ENCODE measurements at places on chromosomes 12 and 14.

DNA sequence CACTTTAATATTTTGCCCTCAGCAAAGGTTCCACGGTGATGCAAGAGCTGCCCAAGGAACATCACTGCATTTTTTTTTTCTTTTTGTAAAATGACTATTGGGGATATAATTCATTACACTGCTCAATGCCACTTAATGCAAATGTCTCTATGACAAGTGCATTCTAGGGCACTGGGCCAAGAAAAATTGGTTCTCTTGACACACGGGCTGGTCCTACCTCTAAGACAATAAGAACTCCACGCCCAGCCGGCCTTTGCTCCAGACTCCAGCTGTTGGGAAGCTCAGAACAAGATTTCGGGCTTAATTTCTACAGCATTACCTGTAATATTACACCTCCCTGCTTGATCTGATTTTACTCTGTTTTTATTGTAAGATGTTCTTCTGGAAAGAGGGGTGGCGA, 48.8 kb upstream of the VRK1 start:
- DNase-seq = no peak

DNA sequence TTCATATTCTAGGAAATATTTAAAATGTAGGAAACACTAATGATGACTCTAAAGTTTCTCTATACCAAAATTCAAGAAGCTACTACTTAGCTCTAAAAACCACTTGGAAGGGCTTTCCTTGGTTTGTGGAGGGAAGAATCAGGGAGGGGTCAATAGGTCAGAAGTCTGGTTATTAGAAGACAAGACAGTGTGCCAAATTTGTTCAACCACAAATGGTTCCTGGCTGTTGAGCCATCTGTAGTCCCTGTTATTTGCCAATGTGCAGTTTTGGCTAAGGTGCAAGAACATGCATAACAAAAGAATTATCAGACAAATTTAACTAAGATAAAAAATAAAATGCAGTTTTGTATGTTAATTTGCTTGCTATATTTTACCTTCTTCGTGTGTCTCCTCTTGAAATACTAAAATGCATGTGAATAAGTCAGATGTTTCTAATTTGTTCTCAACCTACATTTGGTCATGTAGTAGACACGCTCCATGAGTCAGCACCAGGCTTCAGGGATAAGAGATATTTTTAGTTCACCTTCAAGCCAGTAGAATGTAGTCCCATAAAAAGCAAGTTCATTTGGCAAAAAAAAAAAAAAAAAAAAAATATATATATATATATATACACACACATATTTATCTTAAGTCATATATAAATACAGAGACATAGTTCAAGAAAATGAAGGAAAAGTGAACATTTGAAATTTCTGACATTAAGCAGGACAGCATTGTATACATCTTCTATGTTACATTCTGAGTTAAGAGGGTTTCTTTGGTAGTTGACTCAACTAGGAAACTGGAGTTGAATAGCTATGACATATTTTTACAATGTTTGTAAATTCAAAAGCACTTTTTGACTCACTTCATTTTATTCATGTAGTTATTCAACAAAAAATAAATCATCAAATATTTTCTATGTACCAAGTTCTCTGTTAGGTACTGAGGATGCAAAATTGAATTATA, 123.3 kb downstream of the KCNC2 start:
- no peak for DNase-seq

DNA sequence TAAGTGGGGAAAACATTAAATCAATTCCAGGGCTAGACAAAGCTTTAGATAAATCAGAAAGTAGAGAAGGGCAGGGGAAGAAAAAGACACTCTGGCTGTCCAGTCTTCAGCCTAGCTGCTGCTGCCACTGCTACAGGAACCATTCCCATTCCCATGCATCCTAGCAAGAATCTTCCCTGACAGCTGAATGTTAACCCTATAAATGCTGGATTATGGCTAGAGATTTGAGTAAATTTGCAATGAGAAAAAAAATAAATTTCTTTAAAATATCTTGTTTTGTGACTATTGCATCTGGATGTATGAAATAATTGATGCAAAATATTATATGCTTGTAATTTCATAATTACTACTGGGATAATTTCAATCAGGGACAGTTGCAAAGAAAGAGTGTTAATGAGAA, 15.0 kb upstream of the CDKN3 start:
- no peak for DNase-seq

DNA sequence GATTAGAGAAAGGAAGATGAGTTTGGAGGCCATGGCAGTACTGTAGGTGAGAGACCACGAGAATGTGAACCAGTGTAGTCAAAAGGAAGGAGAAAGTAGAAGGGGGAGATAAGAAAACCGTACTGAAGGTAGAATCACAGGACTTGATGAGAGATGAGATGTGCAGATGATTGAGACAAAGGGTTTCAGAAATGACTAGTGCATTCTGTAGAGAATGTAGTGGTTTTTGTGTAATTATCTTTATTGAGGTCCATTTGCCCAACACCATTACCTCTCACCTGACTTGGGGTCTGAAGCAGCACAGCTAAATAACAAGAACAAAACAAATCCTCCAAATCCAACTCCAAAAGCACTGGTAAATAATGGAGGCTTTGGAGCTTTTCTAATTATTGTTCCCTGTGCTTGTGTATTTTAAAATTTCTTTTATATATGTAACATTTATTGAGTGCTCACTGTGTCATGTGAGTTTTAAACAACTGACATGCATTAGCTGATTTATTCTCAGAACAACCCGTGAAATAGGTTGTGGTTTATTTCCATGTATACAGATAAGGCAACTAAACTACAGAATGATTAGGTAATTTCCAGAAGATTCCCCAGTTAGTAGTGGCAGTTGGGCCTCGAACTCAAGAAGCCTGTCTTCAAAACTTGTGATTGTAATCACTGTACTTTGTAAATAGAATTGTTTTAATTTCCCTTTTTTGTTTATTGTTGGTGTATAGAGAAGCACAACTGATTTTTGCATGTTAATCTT, 390.0 kb downstream of the AEBP2 start:
- DNase-seq = no peak

DNA sequence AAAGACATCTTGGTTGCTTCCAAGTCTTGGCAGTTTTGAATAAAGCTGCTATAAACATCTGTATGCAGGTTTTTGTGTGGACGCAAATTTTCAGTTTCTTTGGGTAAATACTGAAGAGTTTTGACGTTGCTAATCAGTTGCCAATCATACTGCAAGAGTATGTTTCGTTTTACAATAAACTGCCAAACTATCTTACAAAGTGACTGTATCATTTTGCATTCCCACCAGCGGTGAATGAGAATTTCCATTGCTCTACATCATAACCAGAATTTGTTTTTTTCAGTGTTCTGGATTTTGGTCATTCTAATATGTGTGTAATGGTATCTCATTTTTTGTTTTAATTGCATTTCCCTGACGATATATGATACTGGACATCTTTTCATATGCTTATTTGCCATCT, 190.8 kb upstream of the PARP11 start:
- no peak for DNase-seq

DNA sequence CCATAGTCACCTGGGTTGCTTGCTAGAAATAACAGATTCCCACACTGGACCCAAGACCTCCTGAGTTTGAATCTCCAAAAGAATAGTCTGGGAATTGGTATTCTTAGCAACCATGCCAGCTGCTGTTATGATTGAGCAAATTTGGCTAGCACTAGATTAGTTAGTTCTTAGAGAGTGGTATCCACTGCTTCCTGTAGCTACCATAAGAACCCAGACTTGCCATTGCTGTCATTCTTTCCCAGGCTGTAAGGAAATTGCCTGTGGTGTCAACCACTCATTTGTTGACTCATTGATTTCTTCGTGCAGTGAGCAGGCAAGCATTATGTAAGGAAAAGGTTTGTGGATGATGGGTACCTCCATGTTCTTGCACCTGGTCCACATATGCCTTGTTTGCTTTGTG, 201.8 kb upstream of the RGS6 start:
- no peak for DNase-seq

GRCh38 chr14:32259368-32260013, 56.4 kb upstream of the RNU6-8 start:
- DNase-seq = peak; percentile 13

GRCh38 chr12:44930972-44931600, 55.0 kb upstream of the NELL2 start:
- no peak for DNase-seq

GRCh38 chr12:75656648-75657047, 145.2 kb upstream of the KRR1 start:
- DNase-seq = no peak

GRCh38 chr14:96090441-96091148, 51.4 kb downstream of the C14orf132 start:
- no peak for DNase-seq

DNA sequence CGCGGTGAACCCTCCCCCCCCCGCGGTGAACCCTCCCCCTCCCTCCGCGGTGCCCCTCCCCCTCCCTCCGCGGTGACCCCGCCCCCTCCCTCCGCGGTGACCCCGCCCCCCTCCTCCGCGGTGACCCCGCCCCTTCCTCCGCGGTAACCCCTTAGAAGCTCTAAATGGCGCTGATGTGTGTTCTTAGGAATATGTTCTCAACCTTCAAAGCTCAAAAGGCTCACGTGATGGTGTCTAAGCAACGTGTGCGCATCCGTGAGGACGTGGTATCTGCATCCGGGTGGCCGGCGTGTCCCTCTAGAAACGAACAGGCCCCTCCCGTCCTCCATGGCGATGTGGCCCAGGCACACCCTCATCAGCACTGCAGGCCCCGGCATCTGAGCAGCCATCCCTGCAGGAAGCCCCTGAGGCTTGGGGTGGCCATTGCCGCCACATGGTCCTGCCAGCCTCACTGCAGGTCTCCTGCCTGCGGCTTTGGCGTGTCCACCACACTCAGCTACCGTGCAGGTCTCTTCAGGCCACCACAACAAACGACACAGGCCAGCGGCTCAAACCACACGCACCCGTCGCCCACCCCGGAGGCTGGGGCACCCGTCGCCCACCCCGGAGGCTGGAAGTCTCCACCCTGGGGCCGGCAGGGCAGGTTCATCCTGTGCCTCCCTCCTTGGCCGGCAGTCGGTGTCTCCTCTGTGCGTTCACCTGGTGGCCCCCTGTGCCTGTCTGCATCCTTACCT, 14.5 kb upstream of the FBRSL1 start:
- no peak for DNase-seq

GRCh38 chr14:44316647-44317440, 190.2 kb downstream of the FSCB start:
- DNase-seq = peak; percentile 38

DNA sequence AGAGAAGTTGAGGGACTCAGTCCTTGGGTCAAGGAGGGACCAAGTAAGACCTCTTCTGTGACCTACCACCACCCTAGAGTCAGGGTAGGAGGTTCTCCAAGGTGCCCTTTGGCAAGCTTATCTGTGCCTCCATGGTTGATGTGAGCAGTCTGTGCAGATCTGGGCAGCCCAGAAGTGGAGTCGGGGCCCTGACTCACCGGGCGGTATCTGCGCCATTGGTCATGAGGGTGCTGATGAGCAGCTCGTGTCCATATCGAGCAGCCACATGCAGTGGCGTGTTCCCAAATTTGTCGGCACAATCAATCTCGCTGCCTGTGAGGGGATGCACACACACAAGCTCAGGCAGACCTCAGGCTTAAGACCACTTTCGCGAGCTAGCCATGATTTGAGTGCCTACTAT, 5.1 kb downstream of the ANKRD52 start:
- DNase-seq = no peak

DNA sequence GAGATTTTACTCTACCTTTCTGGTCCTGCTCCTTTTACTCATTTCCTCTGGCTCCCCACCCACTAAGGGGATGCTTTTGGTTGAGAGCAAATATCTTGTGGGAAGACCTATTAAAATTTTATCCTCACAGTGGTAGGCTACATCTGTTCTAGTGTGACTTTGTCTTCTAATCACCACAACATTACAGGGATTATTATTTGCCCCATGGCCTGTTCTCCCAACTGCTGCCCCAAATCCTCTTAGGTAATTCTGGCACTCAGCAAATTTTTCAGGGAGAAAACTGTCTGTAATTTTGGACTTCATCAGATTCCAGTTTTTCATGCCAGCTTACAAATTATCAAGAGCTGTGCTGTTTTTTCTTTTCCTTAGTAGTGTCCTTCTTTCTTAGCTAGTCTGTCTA, 172.3 kb downstream of the GPHN start:
- no peak for DNase-seq

- no peak for DNase-seq
Measured at GRCh38 chr12:110742096-110742717, 484 bp downstream of the PPP1CC start.

GRCh38 chr12:63922474-63922873, 78.0 kb downstream of the SRGAP1 start:
- DNase-seq = no peak

DNA sequence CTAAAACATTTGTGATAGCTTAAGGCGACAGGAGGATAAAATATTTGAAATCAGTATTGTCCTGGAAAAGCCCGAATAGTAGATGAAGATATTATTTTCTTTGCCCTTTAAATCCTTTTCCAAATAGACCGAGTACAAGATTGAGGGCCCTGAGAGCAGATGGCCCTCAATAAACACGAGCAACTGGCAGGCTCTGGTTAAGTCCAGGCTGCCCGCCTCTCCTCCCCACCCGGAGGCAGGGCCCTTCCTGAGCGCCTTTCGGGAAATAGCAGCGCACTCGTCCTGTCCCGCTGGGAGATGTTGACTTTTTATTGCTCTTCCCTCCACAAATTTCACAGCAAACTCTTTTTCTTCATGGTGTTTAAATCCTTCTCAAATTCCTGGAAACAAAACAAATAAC, 50.8 kb upstream of the MAX start:
- no peak for DNase-seq

DNA sequence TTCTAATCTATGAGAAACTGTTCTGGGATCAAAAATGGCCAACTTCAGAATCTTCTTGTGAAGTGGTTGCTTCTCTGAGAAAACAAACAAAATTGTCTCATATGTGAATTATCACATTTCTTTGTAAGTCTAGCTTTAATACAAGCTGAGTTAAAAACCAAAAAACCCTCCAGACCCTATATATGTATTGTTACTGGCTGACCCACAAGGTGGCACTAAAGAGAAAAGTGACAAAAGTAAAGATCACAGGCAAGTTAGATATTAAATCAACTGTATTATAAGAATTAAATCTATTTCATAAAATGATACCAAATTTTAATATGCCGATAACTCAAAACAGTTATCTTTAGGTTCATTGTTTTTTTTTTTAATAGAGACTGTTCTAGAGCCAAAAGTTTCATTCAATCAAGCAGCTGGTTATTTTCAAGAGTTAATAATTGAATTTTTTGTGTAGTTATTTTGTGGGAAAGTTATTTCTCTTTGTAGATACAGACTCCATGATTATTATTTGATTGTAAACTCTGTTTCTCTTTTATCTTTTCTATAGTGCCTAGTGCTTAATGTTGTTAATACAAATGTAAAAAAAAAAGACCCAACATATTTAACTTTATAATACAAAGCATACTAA, 7.5 kb upstream of the TRHDE start:
- no peak for DNase-seq

GRCh38 chr12:101885912-101886561, 8.7 kb downstream of the DRAM1 start:
- DNase-seq = no peak

GRCh38 chr12:120698665-120699064, 11.6 kb upstream of the UNC119B start:
- DNase-seq = no peak

- no peak for DNase-seq
Measured at GRCh38 chr14:97107760-97108159, 310.6 kb downstream of the VRK1 start.

All from activated CD4-positive, alpha-beta T cell treated with anti-CD3 and anti-CD28 coated beads for 48 hours (primary cell).